ENCODE measurements at places on chromosomes 11 and 22.

DNA sequence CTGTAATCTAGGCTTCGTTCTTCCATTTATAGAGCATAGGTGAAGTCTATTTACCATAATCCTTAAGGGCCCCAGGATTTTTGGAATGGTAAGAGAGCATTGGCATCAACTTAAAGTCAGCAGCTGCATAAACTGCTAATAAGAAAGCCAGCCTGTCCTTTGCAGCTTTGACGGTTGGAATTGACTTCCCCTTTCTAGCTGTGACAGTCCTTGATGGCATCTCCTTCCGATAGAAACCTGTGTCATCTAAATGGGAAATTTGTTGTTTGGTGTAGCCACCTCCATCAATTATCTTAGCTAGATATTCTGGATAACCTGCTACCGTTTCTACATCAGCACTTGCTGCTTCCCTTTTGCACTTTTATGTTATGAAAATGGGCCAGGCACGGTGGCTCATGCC is 58.0 kb upstream of the GLYATL1B start:
- DNase-seq = no peak

- no peak for DNase-seq
These were observed 193.1 kb upstream of the LARGE1 start for GRCh38 chr22:34113381-34113780.

GRCh38 chr22:44597616-44598015 is 99.6 kb upstream of the RTL6 start:
- no peak for DNase-seq

- no peak for DNase-seq
These were observed 28.9 kb upstream of the ZBED5 start for GRCh38 chr11:10886652-10887250.

- DNase-seq = no peak
These were observed 553 bp upstream of the LDLRAD3 start for GRCh38 chr11:35943309-35943708.

- no peak for DNase-seq
These were observed 1219.6 kb downstream of the BRD1 start for GRCh38 chr22:48607901-48608662.

GRCh38 chr11:7165911-7166310 is 77.1 kb downstream of the RBMXL2 start:
- DNase-seq = no peak

GRCh38 chr22:50082961-50083461 is 2.2 kb downstream of the MLC1 start:
- DNase-seq = no peak

DNA sequence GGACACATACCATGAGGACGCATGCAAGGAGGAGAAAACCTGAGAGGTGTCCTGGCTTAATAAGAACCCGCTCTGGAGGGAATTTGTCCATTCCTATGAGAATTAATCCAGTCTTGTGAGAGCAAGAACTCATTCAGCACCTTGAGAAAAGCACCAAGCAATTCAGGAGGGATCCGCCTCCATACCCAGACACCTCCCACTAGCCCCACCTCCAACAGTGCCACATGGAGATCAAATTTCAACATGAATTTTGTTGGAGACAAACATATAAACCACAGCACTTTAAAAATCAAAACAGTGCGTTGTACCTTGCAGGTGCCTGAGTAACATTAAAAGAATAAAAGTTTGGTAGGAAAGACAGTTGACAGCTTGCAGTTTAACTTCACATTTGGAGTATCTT is 11.4 kb downstream of the UBE4A start:
- DNase-seq = no peak

DNA sequence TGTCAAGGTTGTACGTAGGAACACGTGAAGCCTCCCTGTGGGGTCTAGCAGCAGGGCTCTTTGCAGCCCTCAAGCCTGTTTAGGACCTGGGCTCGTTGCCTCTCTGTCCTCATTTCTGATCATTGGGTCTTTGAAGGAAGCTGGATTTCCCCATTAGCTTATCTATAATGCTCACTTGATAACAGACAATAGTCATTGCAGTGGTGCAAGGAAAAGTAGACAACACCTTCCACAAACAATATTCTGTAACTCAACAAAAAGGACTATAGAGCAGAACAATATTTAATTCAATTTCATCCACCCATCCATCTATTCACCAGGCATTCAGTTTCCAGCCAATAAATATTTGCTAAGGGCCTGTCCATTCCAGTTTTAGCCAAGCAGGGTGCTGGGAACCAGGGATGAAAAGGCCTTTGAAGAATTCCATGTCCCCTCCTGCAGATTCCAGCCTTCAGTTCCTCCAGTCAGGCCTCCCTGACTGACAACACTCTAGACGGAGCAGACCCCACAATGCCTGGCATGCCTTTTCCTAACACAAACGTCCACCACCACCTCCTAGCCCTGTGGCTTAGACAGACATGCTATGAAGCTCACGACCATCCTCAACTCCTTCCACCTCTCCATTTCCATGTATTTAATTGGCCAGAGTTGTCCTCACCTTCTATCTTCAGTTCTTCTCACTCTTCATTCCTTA is 12.7 kb upstream of the POLD3 start:
- DNase-seq = no peak

DNA sequence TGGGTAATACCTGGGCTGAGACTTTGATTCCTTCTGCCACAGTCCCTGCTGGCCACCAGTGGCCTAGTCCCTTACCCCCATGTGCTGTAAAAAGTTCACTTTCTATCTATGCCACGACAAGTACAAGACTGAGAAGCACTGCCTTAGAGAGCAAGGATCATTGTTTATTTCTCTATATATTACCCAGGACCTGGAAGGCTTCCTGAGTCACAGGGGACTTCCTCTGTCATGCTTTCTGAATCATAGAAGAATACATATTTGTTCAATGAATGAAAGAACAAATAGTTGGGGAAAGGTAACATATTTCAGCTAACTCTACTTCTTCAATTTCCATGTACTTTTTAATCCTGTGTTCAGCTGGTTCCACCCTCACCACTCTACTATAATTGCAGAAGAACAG is 5.5 kb upstream of the SYT9 start:
- DNase-seq = no peak

DNA sequence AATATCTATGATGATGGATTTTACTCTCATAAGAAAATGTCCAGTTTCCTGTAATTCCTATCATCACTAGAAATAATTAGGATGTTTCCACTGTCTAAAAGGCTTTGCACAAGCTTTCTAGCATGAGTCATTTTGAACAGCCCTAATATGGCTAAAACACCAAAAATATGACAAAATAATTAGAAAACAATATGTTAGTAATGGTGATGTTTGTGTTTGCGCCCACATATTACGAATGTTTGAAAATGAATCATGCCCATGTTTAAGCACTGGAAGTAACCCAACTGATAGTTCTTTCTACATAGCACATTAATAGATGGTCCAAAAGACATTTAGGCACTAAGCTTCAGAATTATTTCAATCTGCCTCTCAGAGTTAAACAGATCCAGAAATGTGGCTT is 96.0 kb downstream of the TRPC6 start:
- no peak for DNase-seq

DNA sequence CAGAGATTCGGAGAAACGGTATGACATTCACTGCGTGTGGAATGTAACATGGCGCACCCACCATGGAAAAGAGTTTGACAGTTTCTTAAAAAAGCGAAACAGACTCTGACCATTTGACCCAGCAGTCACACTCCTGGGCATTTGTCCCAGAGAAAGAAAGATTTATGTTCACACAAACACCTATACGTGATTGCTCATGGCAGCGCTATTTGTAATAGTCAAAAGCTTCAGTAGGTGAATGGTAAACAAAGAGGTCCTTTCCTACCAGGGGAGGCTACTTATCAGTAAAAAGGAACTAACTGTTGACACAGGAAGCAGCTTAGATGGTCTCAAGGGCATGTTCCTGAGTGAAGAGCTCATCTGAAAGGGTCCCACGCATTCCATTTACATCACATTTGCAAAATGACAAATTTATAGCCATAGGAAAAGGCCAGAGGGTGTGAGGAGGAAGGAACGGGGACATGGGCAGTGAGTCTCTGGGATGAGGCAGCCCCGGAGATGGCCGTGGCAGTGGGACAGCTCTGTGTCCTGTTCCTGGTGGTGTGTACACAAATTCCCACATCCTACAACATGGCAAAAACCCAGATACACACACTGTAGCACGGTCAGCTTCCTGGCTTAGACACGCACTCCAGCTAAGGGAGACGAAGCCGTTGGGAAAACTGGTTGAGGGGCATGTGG is 14.6 kb upstream of the KRTAP5-6 start:
- no peak for DNase-seq

- no peak for DNase-seq
These were observed 66.5 kb upstream of the CLDN5 start for GRCh38 chr22:19590696-19591095.

DNA sequence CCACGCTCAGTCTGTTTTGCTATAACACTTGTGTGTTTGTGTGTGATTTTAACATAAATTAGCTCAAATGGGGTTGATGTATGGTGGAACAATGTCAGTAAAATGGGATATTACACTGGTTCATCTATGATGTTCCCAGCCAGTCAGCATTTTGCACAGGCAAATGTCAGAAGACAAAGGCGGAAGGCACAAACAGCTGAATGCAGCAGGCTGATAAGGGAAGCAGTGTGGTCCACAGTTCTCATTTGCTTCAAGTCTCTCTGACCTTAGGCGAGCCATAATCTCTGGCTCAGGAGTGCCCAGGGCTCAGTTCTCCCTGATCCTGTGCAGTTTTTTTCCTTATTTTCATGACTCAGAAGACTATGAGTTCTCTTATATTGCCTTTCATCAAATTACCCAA is 102.7 kb downstream of the FAR1 start:
- DNase-seq = no peak

GRCh38 chr11:117839936-117840813 is 15.6 kb upstream of the FXYD2 start:
- no peak for DNase-seq

DNA sequence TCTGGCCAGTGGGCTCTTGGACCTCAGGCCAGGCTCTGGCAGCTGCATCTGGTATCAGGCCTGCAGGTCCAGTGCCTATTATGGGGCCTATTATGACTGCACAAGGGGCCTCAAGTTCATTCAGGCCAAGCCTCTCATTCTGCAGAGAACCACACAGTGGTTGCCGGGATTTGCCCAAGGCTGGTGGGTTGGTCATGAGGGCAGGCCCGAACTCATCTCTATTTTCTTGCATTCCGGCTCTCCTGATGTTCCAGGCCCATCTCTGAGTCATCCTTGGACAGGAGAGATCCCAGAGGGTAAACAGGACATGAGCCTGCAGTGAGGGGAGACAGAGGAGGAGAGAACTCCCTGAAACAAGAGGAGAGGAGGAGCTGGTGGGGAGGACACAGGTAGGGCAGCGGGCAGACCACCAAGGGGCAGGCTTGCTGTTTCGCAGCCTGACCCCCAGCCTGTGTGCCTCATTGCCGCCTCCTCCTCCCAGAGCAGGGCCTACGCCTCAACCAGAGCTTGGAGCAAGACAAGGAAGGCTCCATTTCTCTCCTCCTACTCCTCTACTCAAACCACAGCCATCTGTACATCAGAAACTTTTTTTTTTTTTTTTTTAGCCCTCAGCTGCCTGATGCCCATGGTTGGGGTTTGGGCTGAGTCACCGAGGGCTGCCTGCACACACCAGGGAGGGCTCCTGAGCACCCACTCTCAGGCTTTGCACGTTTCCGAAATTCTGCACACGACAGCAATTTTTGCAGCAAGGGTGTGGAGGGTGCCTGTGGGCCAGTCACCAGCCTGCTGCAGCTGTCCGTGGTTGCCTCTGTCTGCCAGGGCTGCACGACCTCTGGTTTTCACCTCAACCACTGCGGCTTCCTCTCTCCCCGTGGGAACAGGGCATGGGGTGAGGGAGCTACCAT is 12.7 kb upstream of the TREH start:
- DNase-seq = peak; percentile 70

DNA sequence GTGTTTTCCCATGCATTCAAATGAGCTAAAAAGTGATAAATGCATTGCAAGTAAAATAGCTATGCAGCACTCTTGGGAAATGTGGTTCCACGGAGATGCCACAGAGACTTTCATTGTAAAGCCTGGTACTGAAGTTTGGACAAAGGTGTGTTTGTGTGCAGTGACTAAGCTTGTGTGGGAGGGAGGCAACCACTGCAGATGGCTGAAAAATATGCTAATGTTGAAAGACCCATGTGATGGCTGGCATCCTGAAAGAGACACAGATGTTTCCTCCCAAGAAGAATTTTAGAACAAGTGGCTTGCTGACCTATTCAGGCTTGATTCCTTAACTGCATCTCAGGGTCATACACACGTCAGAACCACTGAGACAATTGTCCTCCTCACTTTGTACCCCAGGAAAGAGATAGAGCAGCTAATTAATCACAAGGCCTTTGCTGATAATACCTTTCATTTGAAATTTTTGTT is 73.8 kb downstream of the FAM76B start:
- DNase-seq = peak; percentile 55

GRCh38 chr11:117639601-117640000 is 157.4 kb downstream of the DSCAML1 start:
- DNase-seq = no peak

DNA sequence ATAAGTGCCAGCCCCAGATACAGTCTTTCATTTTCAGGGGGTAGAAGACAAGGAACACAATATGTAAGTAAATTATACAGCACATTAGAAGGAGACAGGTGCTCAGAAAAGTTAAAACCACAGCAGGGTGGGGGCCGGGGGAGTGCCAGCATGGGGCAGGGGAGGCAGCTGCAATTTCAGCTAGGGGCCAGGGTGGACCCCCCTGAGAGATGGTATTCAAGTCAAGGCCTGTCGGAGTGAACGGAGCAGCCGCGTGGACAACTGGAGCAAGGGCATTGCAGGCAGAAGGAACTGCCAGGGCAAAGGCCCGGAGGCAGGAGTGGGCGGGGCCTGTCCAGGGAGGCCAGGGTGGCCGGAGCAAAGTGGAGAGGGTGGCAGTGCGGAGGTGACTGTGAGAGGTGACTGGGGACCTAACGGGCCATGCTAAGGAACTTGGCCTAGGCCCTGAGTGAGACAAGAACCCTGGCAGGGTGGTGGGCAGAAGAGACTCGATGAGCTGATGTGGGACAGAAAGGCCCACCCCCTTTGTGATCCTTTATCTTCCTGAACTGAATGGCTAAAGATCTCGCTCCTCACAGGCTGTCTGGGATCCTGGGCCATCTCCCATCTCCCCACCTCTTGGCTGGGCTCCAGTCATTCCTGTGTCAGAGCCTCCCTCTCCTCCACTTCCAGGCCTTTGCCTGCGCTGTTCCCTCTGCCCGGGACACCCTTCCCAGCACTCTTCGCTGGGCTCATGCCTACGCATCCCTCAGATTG is 22.4 kb upstream of the FLRT1 start:
- DNase-seq = no peak

- DNase-seq = no peak
These were observed 40.6 kb downstream of the FAM83F start for GRCh38 chr22:40035351-40035750.

- DNase-seq = no peak
These were observed 22.8 kb downstream of the JAML start for GRCh38 chr11:118201966-118202365.

DNA sequence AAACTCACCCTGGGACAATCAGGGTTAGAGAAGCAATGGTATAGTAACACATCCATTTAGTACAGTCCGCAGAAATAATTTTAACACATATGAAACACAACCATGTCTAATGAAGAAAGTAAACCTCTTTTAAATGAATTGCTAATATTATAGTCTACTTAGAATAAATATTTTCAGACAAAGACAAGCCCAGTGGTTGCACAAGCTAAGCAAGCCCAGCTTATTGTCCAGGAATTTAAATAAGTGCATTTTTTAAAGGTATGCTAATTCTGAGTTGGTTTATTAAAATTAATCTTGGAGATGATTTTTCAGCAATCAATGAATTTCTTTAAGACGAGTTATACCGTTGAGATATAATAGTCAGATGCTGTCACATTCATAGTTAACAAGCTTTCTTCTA is 118.8 kb upstream of the BLID start:
- DNase-seq = no peak
